NCI-H774 (cell line): ENCODE measurements at places on chromosomes 2 and 18.

DNA sequence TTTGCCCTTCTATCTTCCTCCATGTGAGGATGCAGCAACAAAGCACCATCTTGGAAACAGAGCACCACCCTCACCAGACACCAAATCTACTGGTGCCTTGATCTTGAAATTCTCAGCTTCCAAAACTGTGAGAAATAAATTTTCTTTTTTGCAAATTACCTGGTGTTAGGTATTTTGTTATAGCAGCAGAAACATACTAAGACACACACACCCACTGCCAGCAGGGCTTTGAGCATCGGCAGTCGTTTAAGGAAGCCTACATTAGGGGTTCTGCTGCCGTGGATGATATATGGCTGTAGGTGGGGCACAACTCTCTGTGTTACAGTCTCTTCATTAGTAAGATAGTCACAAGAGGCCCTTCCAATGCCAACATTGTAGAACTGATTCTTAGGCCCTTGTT, 20.7 kb upstream of the MFSD6 start:
- no peak for DNase-seq

- no peak for DNase-seq
Observed at GRCh38 chr2:236156095-236156859, 11.9 kb downstream of the GBX2 start.

DNA sequence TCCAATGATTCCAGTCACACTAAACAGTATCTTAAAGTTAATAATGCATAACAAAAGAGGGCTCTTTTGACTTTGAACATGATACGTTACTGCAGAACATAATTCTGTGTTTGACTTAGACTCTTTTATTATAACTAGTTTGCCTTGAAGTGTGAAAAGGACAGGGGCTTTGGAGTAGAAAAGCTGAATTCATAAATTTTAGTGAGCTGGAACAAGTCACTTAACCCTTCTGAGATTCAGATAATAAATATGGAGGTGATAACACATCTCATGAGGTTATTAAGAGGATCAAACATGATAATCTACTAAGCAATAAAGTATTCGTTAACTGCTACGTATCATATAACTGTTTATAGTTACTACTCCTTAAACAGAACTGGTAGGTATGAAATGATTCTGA, 44.7 kb upstream of the FLACC1 start:
- DNase-seq = no peak

DNA sequence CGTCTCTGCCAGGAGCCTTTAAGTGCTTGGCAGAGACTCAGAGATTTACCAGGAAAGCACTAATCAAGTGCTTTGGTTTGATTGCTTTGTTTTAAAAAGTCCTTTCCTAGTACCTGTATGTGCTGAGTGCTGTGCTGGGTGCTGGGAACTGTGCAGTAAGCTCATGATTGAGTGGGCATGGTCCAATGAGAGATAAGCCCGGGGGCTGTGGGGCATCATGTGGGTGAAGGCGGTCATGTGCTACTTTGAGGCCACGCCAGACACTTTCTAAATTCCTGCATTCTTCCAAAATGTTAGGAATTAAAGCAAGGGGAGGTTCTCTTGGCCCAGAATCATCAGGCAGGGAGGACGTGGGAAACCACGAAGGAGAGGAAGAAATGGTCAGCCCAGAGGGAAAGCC, 109.0 kb downstream of the ACAA2 start:
- no peak for DNase-seq

DNA sequence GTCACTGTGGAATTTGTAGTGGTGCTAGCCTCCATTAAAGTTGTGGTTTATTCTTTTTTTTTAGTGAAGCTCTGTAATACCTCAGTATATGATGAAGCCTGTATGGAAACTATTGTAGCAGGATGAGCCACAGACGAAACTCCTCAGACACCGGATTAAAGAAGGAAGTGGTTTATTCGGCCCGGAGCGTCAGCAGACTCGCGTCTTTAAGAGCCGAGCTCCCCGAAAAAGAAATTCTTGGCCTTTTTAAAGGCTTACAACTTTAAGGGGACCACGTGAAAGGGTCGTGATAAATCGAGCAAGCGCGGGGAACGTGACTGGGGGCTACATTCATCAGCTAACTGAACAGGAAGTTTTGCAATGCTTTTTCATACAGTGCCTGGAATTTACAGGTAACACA, 8.1 kb upstream of the CCL20 start:
- DNase-seq = no peak

- DNase-seq = no peak
Observed at GRCh38 chr18:51098513-51098912, 68.5 kb downstream of the SMAD4 start.

DNA sequence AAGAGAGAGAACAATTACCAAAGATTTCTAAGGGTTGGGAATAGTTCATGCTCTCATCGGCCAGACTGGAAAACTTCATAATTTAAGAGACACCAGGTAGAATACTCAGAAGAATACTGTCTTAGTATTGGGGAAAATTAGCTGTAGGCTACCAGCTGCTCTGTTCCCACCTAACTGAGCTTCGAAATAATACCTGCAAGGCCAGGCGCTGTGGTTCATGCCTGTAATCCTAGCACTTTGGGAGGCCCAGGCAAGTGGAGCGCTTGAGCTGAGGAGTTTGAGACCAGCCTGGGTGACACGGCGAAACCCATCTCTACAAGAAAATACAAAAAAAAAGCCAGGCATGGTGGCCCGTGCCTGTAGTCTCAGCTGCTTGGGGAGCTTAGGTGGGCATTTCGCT, 35.8 kb downstream of the MAP4K3 start:
- no peak for DNase-seq

GRCh38 chr2:10541081-10541480, 93.0 kb upstream of the ODC1 start:
- no peak for DNase-seq

- DNase-seq = no peak
Observed at GRCh38 chr2:29519338-29519925, 402.0 kb downstream of the ALK start.

DNA sequence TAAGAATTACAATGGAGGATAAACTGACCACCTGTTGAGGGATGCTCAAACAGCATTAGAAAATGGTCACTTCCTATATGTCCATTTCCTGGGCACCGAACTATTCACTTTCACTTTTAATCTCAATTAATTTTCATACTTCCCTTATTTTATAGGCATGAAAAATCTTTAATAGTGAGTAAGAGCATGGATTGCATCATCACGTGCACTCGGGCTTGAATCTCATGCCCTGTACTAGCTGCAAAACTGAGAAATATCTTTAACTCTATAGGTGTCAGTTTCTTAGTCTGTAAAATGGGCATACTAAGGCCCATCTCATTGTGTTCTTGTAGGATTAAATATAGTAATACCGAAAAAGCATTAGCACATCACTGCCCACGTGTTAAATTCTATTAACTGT, 183.9 kb upstream of the FIGN start:
- no peak for DNase-seq

- DNase-seq = peak; percentile 51
Observed at GRCh38 chr2:19868701-19869580, 32.8 kb downstream of the TTC32 start.

DNA sequence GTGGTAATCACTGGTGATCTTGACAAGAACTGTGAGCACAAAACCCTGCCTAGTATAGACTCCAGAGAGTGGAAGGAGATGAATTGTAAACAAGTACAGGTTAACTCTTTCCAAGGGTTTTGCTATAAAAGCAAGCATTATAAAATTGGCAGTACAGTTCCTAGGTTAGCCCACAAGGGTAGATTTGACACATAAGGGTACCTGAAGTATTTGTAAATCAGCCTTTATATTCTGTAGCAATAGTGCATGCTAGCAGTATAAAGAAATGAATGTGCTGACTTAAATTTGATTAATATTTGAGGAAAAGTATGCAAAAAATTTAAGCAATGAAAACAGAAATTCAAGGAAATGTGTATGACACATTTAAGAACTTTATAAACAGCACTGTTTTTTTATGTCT, 42.4 kb downstream of the SP3 start:
- no peak for DNase-seq

GRCh38 chr2:40332191-40332826, 119.6 kb downstream of the SLC8A1 start:
- DNase-seq = no peak

GRCh38 chr2:162992828-162993227, 154.3 kb upstream of the KCNH7 start:
- no peak for DNase-seq

- no peak for DNase-seq
Observed at GRCh38 chr2:15816226-15816625, 124.1 kb upstream of the MYCN start.

- DNase-seq = peak; percentile 91
Observed at GRCh38 chr2:37786854-37787253, 115.4 kb upstream of the CDC42EP3 start.

- DNase-seq = no peak
Observed at GRCh38 chr18:79806976-79807841, 9.5 kb downstream of the KCNG2 start.

GRCh38 chr2:78070693-78071092, 548.5 kb upstream of the LRRTM4 start:
- DNase-seq = no peak

- DNase-seq = no peak
Observed at GRCh38 chr2:100580367-100581276, 17.8 kb downstream of the PDCL3 start.

GRCh38 chr2:192437653-192438052, 242.9 kb upstream of the TMEFF2 start:
- DNase-seq = no peak

- no peak for DNase-seq
Observed at GRCh38 chr2:45190481-45190942, 181.3 kb upstream of the SIX2 start.

DNA sequence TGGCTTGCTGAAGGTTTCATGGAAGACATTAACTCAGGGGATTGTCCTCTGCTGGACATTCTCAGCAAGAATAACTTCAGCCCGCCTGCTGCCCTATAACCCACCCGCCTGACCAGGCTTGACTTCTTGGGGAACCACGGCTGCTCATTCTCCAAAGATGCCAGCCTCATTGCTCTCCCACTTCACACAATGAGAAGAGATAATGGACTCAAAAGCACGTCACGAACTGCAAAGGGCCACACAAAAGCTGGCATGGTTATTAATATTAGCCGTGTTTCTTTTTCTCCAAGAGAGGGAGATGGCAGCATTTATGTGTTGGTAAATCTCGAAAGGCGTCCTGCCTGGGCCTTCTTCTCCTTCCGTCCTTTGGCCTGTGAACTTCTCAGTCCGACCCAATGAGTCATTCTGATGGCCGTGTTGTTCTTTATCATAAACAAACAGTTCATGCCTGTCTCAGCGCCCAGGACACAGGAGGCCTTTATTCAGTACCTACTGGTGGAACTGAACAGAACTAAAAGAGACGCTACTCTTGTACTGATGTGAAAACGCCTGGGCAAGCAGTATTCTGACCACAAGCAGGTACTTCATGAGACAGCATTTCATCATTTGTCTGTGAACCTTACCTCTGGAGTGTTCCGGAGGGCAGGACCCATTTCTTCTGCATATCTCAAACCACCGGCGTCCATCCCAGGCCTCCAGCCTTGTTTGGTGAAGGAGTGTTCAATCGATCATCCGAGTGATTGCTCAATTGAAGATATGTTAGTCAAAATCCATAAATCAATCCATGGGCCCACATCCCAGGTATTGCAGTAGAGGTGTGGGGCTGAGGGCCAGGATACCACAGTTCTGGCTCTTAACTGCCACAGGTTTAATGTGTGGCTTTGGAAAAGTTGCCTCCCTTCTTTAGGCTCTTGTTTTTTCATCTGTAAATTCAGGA, 25.1 kb upstream of the KLHL29 start:
- DNase-seq = no peak

GRCh38 chr2:239331560-239331959, 69.3 kb downstream of the HDAC4 start:
- DNase-seq = no peak

GRCh38 chr2:217077831-217078407, 218.1 kb upstream of the TNP1 start:
- DNase-seq = no peak

DNA sequence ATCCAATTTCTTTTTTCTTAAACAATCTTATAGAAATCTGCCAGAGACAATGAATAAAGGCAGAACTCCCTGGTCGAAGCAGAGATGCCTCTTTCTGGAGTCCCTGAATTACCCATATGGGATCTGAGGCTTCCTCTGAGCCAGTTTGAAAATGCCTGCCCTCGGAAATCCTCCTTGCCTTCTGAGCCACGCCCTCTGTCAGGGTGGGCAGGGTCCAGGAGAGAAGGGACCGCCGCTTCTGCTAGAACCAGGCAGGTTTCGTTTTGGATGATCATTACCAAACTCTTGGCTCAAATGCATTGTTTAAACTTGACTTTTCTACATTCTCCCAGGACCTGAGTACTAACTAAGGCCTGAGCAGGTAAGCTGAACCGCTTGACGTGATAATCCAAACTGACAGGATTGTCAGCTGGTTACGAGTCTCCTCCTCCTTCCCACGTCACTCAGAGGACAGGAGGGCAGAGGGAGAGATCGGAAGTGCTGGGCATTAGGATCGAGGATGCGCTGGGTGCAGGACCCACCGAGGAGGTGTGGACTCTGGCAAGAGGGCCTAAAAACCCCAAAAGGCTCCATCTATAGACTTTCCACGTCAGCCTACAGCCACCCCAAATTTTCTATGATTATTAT, 128.4 kb downstream of the KLHL29 start:
- peak; percentile 25 for DNase-seq

GRCh38 chr18:79952456-79952995, 1.1 kb upstream of the SLC66A2 start:
- DNase-seq = no peak

- DNase-seq = no peak
Observed at GRCh38 chr2:193333539-193333938, 1138.8 kb upstream of the TMEFF2 start.
